ENCODE measurements at places on chromosomes 5 and 9. TPM values are rescaled to one million over a fixed set of nuclear protein-coding genes. Genes with fewer than 3 reads are reported as not detected.

The UBAP1 gene
- total RNA-seq = 24.0 TPM

The FAM151B gene
- total RNA-seq = 0.11 TPM

The SPINK13 gene
- total RNA-seq = not detected

The GABBR2 gene
- 1.4 TPM for total RNA-seq

The COL15A1 gene
- total RNA-seq = 0.28 TPM

Measured in GM12878 (cell line).